ENCODE measurements at places on chromosomes 16 and 17.

DNA sequence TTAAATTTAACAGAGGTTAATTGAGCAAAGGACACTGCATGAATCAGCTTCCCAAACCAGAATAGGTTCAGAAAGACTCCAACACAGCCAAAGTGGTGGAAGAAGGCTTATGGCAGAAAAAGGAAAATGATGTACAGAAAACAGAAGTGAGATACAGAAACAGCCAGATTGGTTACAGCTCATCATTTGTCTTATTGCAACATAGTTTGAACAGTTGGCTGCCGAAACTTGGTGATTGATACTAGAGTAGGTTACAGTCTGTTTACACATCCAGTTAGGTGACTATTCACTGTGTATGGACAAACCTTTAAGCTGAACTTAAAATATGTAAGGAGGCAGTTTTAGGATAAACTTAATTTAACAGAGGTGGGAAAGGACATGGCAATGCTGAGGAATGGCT is 18.3 kb downstream of the TMEM100 start:
- no peak for DNase-seq

- no peak for DNase-seq
These were observed 10.3 kb upstream of the ZFHX3 start for GRCh38 chr16:73058221-73058615.

GRCh38 chr16:11674818-11675560 is 6.7 kb downstream of the SNN start:
- no peak for DNase-seq

DNA sequence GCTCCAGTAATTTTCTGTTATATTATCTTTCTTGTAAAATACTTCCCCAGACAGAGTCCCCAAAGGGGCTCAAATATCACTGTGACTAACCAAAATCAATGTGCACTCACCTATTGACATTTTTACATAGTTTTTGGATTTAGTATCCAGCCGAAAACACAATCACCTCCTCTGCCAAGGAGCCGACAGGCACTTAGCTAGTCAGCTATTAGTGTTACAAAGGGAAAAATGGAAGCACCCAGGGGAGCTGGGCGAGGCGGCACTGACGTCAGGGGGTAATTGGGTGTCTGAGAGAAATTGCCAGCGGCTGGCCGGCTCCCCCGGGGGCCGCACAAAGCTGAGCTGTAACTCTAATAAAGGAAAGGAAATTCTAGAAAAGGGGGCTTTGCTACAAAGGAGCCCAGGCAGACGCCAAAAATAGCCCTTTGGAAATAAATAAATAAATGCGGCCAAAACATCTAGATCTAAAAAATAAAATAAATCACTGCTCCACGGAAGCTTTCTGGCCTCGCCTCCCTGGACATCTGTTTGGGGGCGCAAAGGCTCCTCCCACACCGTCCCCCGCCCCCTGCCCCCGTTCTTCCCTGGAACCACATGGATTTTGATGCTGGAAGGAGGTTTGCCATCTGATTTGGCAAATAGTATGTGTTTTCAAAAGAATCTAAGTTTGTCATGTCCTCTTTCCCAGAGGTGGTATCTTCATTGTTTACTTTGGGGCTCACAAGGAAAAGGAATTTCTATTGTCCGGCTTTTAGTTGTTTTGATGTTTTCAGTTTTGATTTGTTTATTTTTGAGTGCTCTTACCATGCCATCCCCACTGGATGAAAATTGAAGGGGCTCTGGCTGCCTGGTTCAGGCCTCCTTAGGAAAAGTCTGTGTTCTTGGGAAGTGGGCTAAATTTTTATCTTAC is 156.7 kb downstream of the ZNF423 start:
- DNase-seq: no peak

GRCh38 chr17:7240375-7240774 is 1.1 kb upstream of the PHF23 start:
- DNase-seq: no peak

GRCh38 chr17:31094600-31095235 is at the start of gene NF1:
Gene NF1, plus strand, starts transcription at chr17:31094977. Its CDS starts 333 bp downstream, at chr17:31095310.
- DNase-seq: peak; percentile 80

DNA sequence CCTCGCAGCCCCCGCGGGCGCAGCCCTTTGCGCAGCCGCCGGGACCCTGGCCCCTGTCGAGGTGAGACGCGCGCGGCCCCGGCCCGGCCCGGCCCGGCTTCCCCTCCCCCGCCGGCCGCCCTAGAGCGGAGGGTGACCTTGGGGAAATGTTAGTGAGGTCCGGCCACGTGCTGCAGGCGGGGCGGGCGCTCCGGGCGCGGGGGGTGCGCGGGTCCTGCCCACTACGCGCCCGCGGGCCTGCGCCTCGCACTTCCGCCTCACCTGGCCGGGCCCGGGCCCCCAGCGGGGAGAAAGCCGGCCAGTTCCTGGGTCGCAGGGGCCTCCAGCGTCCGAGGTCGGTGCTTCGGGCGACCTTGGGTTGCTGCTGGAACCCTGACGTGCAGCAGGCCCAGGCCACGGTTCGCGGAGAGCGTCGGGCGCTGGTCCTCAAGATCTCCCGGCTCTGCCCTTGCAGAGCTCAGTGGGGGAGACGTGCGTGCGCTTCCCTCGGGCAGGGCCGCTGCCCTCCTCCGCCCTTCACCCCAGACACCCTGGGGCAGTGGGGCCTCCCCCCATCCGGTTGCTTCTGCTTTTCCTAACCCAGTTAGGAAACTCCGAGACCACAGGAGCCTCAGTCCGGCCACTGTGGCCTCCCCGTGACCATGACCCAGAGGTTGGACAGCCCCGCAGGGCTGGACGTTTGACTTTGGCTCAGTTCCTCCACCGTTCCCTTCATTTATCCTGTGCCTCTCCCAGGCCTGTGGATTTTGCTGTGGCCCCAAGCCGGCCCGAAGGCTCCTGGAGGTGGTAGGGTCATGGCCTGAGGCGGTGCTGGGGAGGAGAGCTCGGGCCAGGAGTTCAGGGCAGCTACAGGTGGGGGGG is 791 bp downstream of the MCRIP2 start:
- DNase-seq: no peak

GRCh38 chr16:71428883-71429282 is 13.0 kb downstream of the TLE7 start:
- no peak for DNase-seq

DNA sequence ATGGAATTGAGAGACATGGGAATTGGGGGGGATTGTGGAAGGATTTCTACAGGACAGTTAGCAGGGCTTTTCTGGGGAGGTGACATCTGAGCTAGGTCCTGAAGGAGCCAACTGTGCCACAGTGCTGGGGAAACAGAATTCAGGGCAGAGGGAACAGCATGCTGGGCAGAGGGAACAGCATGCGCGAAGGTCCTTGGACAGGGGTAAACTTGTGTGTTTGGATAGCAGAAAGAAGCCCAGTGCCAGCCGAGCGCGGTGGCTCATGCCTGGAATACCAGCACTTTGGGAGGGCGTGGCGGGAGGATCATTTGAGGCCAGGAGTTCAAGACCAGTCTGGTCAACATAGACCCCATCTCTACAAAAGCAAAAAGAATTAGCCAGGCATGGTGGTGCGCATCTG is 3.8 kb downstream of the STX1B start:
- DNase-seq: no peak

GRCh38 chr17:64551461-64551860 is 44.7 kb downstream of the CEP95 start:
- DNase-seq: no peak

DNA sequence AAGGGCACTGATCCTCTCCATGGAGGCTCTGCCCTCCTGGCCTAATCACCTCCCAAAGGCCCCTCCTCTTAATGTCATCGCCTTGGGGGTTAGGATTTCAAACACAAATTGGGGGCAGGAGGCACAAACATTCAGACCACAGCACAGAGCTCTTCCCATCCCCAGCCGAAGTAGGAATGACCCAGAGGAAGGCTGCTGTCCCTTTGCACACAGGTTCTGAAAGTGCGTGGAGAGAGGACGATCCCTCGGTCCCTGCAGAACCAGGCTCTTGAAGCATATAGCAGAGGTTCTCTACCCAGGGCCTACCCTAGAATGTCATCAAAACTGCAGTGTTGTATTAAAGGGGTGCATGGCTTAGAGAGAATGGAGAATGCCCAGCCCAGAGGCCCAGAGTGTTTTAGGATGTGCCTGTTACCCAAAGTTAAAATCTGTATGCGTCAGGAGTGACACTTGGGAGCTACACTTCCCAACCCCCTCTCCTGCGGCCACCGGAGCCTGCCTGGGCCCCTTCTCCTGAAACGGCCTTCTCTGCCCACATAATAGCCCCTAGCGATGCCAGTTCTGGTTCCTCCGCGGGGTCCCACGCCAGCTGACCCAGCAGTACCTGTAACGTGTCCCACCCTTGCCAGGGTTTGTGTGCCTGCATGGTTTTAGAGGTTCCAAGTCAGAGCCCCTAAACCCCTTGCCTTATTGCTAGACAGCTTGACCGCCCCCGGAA is 159.5 kb upstream of the CACNG5 start:
- no peak for DNase-seq

DNA sequence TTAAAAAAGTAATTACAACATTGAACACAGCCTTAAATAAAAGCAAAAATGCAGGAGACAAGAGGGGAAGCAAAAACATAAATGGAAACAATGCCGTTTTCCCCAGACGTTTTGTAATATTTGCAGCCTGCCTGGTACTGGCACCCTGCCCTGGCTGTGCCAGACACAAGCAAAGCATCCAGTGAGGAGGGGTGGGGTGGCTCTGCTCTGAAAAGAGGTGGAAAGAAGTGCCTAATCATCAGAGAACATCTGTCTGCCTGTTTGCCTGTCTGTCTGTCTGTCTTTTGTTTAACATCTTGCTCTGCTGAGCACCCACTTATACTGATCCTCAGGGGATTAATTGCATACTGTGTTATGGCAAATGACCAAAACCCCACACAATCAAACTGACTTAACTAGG is 62.7 kb downstream of the C16orf82 start:
- DNase-seq: no peak

- DNase-seq: no peak
These were observed 20.8 kb downstream of the GOSR2 start for GRCh38 chr17:46943501-46944393.

- no peak for DNase-seq
These were observed 44.5 kb downstream of the ARHGAP17 start for GRCh38 chr16:24970708-24971107.

- DNase-seq: no peak
These were observed 17.7 kb upstream of the MRPL38 start for GRCh38 chr17:75922173-75922961.
